ENCODE measurements at places on chromosomes 5 and 9.

GRCh38 chr5:40572937-40573336 is 106.8 kb upstream of the PTGER4 start:
- no peak for DNase-seq

DNA sequence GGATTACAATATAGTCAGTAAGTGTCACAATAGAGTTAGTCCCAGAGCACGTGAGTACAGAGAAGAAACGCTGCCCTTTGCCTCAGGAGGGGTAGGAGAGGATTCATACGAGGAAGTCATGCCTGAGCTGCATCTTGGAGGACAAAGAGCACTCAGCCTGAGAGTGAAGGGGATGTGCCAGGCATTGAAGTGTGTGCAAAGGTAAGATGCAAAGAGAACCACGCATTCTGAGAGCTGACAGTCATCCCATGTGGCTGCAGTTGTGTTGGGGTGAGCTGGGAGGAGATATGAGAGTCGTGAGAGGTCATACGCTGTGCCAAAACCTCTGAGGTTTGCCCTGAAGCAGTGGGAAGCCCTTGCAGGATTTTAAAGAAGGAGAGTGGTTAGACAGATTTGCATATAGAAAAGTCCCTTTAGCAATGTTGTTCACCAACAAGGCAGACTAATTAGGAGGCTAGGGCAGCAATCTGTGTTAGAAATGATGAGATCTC is 97.5 kb downstream of the PIP5K1B start:
- DNase-seq, result no peak

DNA sequence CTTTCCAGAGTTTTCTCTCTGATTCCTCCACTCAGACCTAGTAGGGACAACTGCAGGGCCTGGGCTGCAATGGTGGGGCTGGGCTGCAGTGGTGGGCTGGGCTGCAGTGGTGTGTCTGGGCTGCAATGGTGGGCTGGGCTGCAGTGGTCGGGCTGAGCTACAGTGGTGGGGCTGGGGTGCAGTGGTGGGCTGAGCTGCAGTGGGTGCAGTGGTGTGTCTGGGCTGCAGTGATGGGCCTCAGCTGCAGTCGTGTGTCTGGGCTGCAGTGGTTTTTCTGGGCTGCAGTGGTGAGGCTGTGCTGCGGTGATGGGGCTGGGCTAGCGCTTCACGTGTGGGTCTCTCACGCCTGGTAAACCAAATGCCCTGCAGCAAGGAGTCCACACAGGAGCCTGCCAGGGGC is 27.4 kb downstream of the ABO start:
- DNase-seq, result no peak

- no peak for DNase-seq
Measured at GRCh38 chr5:60997721-60998120, 52.7 kb downstream of the NDUFAF2 start.

DNA sequence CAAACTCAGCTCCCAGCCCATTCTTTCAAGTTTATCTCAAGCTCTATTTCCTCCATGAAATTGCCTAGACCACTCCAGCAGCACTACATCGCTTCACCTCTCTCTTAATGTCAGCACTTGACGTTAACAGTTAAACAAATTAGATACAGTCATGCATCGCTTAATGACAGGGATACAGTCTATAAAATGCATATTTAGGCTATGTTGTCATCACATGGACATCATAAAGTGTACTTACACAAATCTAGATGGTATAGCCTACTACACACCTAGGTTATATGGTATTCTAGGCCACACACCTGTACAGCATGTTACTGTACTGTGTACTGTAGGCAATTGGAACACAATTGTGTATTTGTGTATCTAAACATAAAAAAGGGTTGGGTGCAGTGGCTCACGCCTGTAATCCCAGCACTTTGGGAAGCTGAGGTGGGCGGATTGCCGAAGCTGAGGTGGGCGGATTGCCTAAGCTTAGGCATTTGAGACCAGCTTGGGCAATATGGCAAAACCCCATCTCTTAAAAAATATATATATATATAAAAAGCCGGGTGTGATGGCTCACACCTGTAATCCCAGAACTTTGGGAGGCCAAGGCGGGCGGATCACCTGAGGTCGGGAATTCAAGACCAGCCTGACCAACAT is 13.4 kb upstream of the PCSK5 start:
- no peak for DNase-seq

GRCh38 chr5:173320259-173320658 is 8.0 kb downstream of the STC2 start:
- no peak for DNase-seq

- no peak for DNase-seq
Measured at GRCh38 chr5:179623906-179624741, 653 bp upstream of the HNRNPH1 start.

DNA sequence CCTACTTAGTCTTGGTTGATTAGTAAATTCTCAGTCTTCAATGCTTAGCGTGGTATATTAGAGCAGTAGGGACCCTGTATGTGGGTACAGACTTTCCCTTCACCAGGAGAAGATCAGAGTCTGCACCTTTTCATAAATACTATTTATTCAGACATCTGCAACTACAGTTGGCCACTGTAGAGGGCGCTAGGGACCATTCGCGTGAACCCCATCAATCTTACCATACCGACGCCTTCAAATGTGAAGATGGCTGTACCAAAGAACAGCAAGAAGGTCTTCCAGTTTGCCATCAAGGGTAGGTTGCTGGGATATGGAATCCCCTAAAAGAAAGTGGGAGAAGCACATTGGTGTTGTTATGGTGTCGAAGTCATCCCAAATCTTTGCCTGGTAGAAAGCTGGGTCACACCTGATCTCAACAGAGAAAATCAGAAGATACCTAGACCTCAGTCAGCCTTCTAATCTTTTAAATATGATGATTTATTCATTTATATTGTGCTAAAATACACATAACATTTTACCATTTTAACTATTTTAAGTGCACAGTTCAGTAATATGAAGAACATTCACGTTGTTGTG is 19.1 kb downstream of the SLC36A3 start:
- DNase-seq, result no peak

DNA sequence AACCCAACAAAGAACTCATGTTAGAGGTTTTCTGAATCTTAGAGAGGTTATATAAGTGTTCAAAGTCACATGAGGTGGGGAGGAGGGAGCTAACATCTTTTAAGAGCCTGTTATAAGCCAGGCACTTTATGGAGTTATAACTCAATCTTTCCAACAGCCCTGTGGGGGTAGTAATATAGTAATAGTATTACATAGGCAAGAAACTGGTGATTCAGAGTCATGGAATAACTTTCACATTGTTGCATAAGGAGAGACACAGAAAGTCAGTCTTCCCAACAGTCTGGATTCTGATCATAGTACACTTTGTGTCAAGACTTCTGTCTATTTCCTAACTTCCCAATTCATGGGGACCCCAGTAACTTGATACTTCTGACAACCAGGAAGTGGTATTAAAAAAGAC is 89.2 kb downstream of the ACER2 start:
- no peak for DNase-seq

Measured in activated CD8-positive, alpha-beta memory T cell treated with anti-CD3 and anti-CD28 coated beads for 1 hour (primary cell).